ENCODE measurements at places on chromosomes 3 and 15.

DNA sequence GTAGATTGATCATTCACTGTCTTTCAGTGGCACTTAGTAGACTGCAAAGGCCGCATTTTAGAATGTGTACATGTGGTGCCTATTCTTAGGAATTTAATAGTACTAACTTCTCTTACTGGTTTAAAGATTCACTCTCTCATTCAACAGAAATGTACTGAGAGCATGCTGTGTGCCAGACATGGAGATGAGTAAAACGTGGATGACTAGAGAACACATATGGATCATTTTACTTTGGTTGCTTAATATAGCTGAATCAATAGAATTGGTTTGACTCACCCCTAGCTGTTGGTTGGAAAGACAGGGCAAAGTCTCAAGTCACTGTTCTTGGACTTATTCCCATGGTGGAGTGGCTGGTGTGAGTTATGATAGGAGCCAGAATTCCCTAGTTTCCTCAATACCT is 109.1 kb upstream of the TNFAIP8L3 start:
- DNase-seq = no peak

- no peak for DNase-seq
Observed at GRCh38 chr3:10770547-10770946, 45.5 kb upstream of the SLC6A11 start.

DNA sequence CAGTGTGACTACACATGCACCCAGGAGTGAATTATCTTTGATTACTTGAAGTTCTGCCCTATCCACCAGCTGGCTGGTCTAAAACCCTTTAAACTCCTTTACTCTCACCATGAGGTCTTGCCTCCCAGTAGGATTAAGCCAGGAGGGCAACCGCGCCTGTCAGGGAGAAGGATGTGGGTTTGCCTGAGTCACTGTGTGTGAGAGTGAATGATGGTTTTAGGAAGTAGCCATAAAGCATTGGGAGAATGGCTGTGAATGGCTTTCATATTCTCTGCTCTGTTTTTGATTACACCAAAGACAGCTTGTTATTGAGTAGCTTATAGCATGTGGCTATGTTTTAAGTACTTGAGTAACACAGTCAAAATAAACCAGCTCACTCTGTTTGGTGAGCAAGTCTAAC is 637.7 kb upstream of the TBL1XR1 start:
- DNase-seq = no peak

DNA sequence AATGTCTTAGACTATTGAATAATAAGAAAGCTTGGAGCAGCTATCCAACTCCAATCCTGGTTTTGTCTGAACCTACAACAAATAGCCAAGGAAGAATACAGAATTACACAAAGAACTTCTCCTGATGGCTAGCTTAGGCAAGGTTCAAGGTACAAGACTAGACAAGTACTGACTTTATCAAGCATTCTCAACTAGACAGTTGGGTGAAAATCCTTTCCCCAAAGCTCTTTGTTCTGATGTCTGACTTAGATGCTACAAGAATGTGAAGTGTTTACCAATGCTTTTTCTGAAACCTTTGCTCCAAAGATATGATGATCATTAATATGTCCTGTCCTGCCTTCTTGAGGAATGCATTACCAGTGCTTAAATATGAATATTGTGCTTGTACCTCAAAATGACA is 113.8 kb downstream of the ANXA2 start:
- no peak for DNase-seq

GRCh38 chr15:43274136-43274535 is 7.4 kb upstream of the TGM5 start:
- DNase-seq = no peak

DNA sequence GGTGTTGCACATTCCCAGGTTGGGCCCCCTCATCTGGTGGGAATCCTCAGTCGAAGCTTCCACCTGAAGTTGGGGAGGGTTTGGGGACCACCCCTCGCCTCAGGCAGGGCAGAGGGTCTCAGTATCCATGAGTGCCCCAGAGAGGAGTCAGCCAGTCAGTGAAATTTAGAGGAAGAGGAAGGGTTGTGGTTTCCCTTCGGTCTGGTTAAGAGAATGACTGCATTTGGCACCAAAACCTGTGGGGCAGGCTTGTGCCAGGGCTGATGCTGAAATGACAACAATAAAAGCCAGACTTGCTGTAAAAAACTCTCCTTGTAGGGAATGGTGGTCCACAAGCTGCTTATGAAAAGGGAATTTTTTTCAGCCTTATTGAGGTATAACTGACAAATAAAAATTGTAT is 22.6 kb downstream of the LMCD1 start:
- DNase-seq = no peak
